ENCODE measurements at places on chromosomes 12 and 14. TPM values are rescaled to one million over a fixed set of nuclear protein-coding genes. Genes with fewer than 3 reads are reported as not detected.

- H3K27me3 ChIP-seq = no peaks in the 10 kb centered on the region
- H3K36me3 ChIP-seq = no peaks in the 10 kb centered on the region
- H3K27ac ChIP-seq = no peak overlapping the region
- DNase-seq = peak; percentile 8
These were observed 41.2 kb upstream of the CRY1 start for GRCh38 chr12:107134558-107134957.

DNA sequence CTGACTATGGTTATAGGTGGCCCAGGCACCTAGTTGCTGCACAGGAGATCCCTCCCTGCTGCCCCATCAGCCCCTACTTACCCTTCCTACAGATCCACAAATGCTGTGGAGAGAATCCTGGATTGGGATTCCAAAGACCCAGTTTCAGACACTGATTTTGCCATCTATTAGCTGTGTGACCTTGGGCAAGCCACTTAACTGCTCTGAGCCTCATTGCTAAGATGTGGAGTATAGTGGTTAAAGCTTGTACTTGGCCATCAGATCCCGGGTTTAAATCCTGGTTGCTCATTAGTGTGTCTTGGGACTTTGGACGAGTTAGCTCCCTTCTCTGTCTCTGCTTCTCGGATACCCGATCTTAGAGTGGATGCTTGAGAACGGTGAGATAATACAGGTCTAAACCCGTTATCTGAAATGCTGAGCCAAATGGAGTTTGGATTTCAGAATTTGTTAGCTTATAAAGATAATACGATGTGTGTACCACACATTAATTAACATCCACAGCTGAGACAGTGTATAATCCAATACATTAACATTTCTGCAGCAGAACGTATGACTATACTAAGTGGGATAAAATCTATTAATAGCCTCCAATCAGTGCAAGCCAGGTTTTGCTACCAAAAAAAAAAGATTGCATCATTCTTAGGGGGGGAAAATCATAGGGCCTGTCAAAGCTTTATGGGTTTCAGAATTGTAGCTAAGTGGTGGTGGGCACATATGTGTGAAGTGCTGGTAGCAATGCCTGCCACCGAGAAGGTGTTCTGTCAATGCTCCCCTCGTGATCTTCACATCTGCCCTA, 16.0 kb downstream of the PROX2 start:
- H3K36me3 ChIP-seq = no peaks in the 10 kb centered on the region
- peaks cover 12% of the 10 kb centered on the region for H3K4me1 ChIP-seq
- H3K27me3 ChIP-seq = no peaks in the 10 kb centered on the region
- no peak for DNase-seq

- H3K27me3 ChIP-seq = no peaks in the 10 kb centered on the region
- no peaks in the 10 kb centered on the region for H3K36me3 ChIP-seq
- no peaks in the 10 kb centered on the region for H3K4me1 ChIP-seq
- peak; percentile 36 for DNase-seq
These were observed 127.9 kb upstream of the TMEM132D start for GRCh38 chr12:130031571-130032189.

The GPR162 gene
- total RNA-seq = 0.51 TPM

DNA sequence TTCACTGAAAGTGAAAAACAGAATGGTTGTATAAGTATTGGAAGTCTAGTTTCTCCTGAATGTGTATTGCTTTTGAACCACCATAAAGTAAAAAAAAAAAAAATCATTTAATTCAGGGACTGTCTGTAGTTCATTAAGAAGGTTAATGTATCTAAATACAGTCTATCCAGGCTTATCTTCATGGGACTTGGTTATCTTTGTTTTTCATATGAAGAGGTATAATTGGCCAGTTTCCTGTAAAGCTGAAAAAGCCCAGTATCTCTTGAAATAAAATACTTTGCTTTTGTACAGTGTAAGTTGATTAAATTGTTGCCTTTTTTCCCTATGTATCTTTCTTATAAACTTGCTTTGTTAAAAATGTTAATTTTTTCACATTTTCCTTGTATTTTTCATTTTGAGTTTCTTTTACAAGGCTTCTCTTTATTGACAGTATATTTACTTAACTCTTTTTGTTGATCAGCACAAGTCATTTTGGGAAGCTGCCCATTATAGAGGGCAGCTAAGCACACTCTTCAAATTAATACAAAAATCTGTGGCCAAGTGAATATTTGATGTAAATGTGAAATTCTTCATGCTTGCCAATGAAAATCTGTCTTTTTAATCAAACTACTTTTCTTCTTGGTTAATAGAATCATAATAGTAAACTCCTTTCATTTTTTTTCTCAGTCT, 156.0 kb downstream of the TMTC3 start:
- peak; percentile 35 for DNase-seq
- no peak overlapping the region for H3K4me3 ChIP-seq
- H3K36me3 ChIP-seq = no peaks in the 10 kb centered on the region
- H3K4me1 ChIP-seq = peaks cover 31% of the 10 kb centered on the region
- no peaks in the 10 kb centered on the region for H3K27me3 ChIP-seq
- peak overlapping the region; percentile 93 for H3K27ac ChIP-seq

- no peaks in the 10 kb centered on the region for H3K27me3 ChIP-seq
- no peak for DNase-seq
- no peaks in the 10 kb centered on the region for H3K36me3 ChIP-seq
- no peak overlapping the region for H3K27ac ChIP-seq
- H3K4me1 ChIP-seq = peaks cover 6% of the 10 kb centered on the region
These were observed 28.1 kb upstream of the ADGRD1 start for GRCh38 chr12:130925666-130926015.

The SPIC gene
- total RNA-seq = not detected

DNA sequence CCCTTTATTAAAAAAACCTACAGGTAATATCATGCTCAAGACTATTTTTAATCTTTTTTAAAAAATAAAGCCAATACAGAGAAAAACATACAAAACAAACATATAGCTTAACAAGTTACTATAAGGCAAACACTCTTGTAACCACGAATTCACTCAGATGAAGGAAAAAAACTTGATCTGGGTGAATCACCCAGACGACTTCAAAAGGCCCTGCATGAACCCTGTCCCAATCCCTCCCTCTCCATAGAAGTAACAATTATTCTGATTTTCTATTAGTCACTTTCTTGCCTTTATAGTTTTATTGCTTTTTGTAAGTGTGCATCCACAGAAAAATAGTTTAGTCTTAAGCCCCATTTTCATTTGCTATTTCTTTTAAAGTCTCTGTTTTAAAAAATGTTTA, 72.6 kb downstream of the LRP6 start:
- peaks cover 12% of the 10 kb centered on the region for H3K36me3 ChIP-seq
- H3K4me1 ChIP-seq = peaks cover 4% of the 10 kb centered on the region
- no peak overlapping the region for H3K4me3 ChIP-seq
- DNase-seq = peak; percentile 41

- no peak overlapping the region for H3K4me3 ChIP-seq
- no peaks in the 10 kb centered on the region for H3K4me1 ChIP-seq
- peak; percentile 36 for DNase-seq
These were observed 139.7 kb downstream of the SLCO1B3 start for GRCh38 chr12:20950248-20950647.

DNA sequence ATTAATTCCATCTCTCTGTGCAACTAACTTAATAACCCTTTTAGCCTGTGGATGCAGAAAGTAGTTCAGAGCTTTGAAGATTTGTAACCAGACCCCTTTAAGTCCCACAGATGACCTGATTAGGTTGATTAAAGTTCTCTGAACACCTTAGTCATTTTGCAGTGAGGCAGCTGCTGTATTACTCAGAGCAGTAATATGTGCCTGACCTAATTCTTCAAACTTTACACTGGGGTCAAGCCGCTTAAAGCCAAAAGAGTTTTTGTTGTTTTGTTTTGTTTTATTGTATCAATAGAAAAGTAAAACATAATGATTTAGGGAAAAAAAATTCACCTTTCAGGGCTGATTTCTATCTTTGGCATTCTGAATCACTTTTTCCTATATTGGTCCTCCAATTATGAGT, 78.6 kb upstream of the PLEKHG7 start:
- H3K27me3 ChIP-seq = no peaks in the 10 kb centered on the region
- H3K4me3 ChIP-seq = 0 out of 2 replicates have a peak overlapping the region, but pooled peaks have one; percentile 2
- DNase-seq = peak; percentile 82

GRCh38 chr12:90261283-90261682, 552.6 kb upstream of the ATP2B1 start:
- H3K36me3 ChIP-seq = no peaks in the 10 kb centered on the region
- DNase-seq = no peak
- no peak overlapping the region for H3K4me3 ChIP-seq
- 0 out of 2 replicates have a peak overlapping the region, but pooled peaks have one; percentile 5 for H3K27ac ChIP-seq
- H3K4me1 ChIP-seq = peaks cover 22% of the 10 kb centered on the region

The MYF6 gene
- not detected for total RNA-seq

The PPFIA2 gene
- not detected for total RNA-seq

DNA sequence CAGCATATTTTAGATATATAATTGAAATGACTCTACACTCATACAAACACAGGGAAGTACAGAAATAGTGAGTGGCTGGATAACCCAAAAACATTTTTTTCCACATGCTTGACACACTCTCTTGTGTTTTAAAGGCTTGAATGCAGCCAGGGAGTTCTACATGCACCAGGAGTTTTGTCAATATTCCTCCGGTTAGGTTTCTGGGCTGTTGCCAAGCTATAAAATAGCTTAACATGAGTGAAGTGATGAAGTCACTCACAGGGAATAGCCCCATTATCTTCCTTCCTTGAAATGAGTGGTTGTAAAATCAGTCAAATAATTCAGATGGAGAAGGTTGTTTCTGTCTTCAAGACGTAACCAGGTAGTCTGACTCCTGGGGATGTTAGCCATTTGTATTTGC, 582.7 kb downstream of the SLC6A15 start:
- H3K4me1 ChIP-seq = no peaks in the 10 kb centered on the region
- no peaks in the 10 kb centered on the region for H3K36me3 ChIP-seq
- H3K27ac ChIP-seq = no peak overlapping the region
- DNase-seq = no peak

The MYO1H gene
- not detected for total RNA-seq

DNA sequence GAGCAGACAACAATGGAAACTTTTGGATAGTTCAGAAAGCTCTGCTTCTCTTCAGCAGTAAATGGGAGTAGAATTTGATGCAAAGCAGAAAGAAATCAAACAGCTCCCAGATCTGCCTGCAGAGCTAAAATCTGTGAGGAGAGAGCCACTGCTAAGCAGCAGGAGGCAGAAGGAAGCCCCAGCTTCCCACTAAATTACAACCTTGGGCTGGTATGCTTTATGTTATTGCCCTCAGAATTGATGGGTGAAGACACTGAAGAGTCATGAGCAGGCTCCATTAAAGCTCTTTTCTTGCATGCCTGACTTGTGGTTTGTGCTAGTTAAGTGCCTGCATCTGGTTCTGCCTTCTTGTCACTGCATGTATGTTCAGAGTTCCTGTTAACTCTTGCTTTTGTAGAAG, 8.4 kb downstream of the ZC2HC1C start:
- H3K4me1 ChIP-seq = no peaks in the 10 kb centered on the region
- H3K27ac ChIP-seq = no peak overlapping the region
- H3K27me3 ChIP-seq = no peaks in the 10 kb centered on the region

DNA sequence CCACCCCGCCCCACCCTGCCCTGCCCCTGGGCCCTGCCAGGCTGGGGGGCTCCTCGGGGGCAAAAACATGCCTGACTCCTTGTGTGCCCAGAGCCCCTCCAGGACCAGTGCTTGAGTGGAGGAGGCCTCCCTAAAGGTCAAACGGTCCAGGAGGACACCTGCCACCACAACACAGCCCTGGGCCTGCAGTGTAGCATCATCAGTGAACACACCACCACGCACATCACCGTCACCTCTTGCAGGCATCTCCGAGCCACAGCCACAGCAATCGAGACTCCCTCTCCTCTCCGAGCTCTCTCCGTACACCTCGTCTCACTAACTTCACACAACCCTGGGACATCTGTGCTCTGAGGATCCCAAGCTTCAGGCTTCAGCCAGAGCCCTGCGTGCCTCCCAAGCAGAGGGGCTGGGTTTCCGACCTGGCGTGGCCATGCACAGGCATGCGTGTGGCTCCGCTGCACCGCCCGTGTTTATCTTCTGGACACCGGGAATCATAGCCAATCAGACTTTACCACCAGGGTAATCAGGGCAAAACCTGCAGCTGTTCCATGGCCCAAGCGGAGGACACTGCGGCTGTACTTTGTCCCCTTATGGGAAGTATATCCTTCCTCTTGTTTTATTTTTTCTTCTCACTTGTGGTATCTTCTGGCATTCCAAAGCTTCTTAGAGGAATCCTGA, 6.2 kb upstream of the DIO3 start:
- no peak for DNase-seq
- no peaks in the 10 kb centered on the region for H3K4me1 ChIP-seq
- peaks cover 29% of the 10 kb centered on the region for H3K27me3 ChIP-seq
- no peak overlapping the region for H3K4me3 ChIP-seq
- H3K36me3 ChIP-seq = no peaks in the 10 kb centered on the region

- peaks cover 88% of the 10 kb centered on the region for H3K4me1 ChIP-seq
- H3K36me3 ChIP-seq = no peaks in the 10 kb centered on the region
- H3K4me3 ChIP-seq = peak overlapping the region; percentile 51
- peak; percentile 97 for DNase-seq
- peak overlapping the region; percentile 94 for H3K27ac ChIP-seq
These were observed 184.4 kb upstream of the SLC38A2 start for GRCh38 chr12:46556819-46557524.

The NEUROD4 gene
- total RNA-seq = not detected

- peaks cover 11% of the 10 kb centered on the region for H3K27me3 ChIP-seq
- H3K27ac ChIP-seq = no peak overlapping the region
- no peaks in the 10 kb centered on the region for H3K36me3 ChIP-seq
- no peak overlapping the region for H3K4me3 ChIP-seq
These were observed 49.8 kb downstream of the SDR9C7 start for GRCh38 chr12:56884421-56884820.
